A549 treated with CpdA at 1 μM for 4 hours (cell line): ENCODE measurements at places on chromosomes 5 and 9. TPM values are rescaled to one million over a fixed set of nuclear protein-coding genes. Genes with fewer than 3 reads are reported as not detected.

The CNTNAP3 gene
- 8.7 to 12.3 TPM (median 10.4 TPM) in 5 replicates for total RNA-seq

The TAF7 gene
- total RNA-seq: 66.8 to 81.4 TPM (median 74.0 TPM) in 5 replicates

The SLC12A7 gene
- total RNA-seq: 21.5 to 29.4 TPM (median 26.9 TPM) in 5 replicates

The TOR4A gene
- 17.8 to 30.2 TPM (median 27.4 TPM) in 5 replicates for total RNA-seq

The SCGB3A2 gene
- not detected in 5 replicates for total RNA-seq

The COQ4 gene
- 49.6 to 63.0 TPM (median 60.8 TPM) in 5 replicates for total RNA-seq

The ADAMTSL1 gene
- total RNA-seq: 0.07 to 0.18 TPM (median 0.07 TPM) in 3 of 5 replicates, not detected in the others

The CKMT2 gene
- not detected in 5 replicates for total RNA-seq

The PRSS3 gene
- 11.1 to 15.9 TPM (median 14.0 TPM) in 5 replicates for total RNA-seq

The PDGFRB gene
- total RNA-seq: 0.08 to 0.34 TPM (median 0.18 TPM) in 5 replicates
